Heart right ventricle (tissue), 16 donors: ENCODE measurements at places on chromosomes 13 and 19.

DNA sequence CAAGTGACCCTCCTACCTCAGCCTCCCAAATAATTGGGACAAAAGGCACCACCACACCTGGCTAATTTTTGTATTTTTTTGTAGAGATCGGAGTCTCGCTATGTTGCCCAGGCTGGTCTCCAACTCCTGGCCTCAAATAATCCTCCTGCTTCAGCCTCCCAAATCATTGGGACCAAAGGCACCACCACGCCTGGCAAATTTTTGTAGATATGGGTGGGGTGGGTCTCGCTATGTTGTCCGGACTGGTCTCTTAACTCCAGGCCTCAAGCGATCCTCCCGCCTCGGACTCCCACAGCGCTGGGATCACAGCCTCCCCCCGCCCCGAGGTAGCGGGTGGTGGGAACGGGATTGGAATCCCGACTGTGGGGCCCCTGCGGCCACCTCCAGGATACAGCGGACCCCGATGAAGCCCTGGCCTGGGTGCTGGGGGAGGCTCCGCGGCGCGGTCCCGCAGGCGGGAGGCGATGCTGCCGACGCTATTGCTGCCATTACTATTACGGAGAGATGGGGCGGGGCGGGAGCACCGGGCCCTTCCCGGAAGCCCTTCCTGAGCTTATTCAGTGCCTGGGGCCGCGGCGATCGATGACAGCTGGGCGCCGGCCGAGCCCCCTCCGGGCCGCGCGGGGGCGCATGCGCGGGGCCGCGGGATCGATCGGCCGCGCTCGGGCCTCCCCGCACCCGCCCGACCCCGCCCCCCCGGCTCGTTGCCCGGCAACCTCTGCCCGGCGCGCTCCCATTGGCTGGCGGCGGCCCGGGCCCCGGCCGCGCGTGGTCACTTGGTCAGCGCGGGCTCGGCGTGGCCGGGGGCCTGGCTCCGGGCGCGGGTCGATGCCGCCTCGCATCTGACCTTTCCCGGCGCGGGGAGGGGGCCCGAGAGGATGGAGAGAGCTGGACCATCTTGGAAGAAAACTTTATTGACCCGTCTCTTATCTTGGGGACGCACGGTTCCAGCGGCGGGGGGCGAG, 27.9 kb upstream of the ONECUT3 start:
- peak; percentile 60 for DNase-seq

- DNase-seq = no peak
Observed at GRCh38 chr19:33403221-33403972, 29.9 kb downstream of the CEBPG start.

GRCh38 chr19:40889366-40889765, 7.3 kb upstream of the CYP2A7 start:
- DNase-seq = no peak

GRCh38 chr19:10617409-10618121, 7.8 kb upstream of the SLC44A2 start:
- DNase-seq = no peak

DNA sequence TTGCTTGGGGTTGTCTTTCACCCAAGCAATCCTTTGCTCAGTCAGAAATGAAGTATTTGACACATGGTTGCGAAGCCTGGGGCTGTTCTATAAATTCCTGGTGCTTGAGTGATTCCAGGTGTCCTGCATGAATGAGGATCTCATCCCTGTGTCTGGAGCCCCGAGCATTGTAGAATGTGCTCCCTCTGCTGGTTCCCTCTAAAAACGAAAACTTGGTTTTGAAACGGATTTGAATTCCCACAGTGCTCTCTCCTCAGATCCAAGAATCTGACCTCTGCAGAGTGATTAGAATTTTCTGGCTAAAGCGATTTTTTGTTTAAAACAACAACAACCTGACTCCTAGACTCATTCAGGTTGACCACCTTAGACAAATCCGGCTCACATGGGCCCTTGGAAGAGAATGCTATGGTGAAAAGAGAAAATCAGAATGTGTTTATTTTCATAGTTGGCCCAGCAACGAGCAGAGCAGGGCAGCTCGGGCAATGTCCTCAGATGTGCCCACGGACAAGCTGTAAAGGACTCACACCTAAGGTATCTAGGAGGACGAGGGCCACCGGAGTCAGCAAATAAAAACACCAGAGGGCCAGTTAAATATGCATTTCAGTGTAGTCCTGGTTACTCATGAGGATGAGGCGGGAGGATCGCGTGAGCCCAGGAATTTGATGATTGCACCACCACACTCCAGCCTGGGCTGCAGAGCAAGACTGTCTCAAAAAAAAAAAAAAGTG, 8.7 kb upstream of the ATP12A start:
- DNase-seq = peak; percentile 16

GRCh38 chr19:58328999-58329398, 2.2 kb downstream of the ZSCAN22 start:
- DNase-seq = no peak

GRCh38 chr19:41445575-41445974, 2.6 kb downstream of the ERICH4 start:
- DNase-seq = no peak

GRCh38 chr19:15892012-15892411, 5.9 kb downstream of the CYP4F2 start:
- no peak for DNase-seq

DNA sequence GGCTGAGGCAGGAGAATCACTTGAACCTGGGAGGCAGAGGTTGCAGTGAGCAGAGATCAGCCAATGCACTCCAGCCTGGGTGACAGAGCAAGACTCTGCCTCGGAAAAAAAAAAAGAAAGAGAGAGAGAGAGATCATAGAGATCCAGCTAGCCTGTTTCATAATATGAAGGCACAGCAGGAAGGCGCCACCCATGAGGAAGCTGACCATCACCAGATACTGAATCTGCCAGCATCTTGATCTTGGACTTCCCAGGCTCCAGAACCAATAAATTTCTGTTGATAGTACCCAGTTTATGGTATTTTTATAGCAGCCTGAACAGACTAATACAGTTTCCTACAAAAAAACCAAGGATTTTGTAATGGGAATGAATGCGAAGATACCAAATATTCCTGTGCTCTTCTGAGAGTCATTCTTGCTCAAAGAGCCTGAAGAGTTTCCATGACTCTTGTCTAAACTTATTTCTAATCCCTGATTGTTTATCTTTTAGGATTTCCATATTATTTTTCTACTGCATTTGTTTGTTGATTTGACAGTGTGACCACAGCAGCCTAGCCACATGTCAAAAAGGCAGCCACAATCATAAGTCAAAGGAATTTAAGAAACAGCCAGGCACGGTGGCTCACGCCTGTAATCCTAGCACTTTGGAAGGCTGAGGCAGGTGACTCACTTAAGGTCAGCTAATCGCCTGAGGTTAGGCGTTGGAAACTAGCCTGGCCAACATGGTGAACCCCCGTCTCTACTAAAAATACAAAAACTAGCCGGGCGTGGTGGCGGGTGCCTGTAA, 37.7 kb upstream of the PDCD5 start:
- DNase-seq = no peak

DNA sequence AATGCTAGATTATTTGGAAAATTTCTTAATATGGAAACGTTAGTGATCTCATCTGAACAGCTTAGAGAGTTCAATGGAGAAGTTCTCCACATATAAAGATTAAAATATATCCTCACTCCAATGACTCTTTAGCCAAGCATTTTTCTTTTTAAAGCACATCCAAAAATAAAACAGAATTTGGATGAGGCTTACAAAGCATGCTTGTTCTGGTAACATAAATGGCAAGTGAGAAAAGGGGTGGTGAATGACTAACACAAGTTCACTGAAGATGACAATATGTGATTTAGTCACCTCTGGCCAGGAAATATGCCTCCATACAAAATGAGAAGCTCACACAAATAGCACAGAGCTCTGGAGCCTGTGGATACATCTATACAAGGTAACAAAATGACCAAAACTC, 253.0 kb downstream of the PCDH20 start:
- no peak for DNase-seq

DNA sequence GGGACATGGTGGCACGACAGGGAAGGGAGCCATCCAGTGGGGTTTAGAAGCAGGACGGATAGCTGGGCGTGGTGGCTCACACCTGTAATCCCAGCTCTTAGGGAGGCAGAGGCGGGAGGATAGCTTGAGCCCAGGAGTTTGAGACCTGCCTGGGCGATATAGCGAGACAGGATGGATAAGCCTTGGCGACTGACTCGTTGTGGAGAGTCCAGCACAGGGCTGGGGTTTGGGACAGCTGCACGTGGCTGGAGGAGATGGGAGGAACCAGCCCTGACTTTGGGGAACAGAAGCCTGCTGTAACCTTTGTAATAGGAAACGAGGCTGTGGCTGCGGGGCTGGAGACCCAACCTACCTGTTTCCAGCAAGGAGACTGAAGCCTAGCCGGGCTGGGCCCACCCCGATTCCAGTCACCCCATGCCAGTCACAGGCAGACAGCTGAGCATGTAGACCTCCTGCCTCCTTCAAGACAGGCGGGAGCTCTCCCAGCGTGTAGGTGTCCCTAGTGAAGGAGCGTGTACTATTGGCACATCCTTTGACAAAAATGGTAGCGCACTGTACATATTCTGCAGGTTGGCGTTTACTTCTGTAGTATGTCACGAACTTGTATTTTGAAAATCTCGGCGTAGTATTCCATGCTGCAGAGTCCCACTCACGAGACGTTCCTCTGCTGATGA, 8.0 kb downstream of the LENG1 start:
- no peak for DNase-seq

DNA sequence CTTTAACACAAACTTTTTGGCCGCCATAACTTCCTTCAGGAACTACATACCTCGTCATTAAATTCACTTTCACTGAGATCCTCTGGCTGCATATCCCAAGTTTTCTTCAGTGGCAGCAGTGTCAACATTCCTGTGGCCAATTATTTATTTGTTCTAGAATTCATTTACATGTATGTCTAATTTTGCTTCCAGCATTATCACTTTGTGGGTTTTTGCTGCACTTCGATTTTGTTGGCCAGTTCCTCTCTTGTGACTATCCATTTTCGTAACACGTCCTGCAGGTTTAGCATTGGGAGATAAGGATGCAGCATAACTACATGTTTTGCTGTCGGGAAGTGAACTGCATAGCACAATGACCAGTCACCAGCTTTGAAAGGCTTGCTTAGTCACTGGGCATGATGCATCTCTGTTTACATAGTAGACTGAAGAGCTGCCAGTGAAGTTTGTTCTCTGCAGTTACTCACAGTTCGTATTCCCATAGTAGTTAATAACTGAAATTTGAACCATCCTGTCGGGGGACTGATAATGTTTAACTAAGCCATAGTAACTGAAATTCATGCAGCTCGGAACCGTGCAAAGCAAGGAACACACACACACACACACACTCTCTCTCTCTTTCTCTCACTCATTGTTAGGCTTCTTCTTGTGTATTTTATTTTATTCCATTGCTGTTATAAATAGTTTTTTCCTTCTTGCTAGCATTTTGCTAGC, 28.3 kb downstream of the ZNF507 start:
- DNase-seq = no peak

GRCh38 chr13:43760257-43760656, 26.5 kb downstream of the ENOX1 start:
- DNase-seq = no peak

DNA sequence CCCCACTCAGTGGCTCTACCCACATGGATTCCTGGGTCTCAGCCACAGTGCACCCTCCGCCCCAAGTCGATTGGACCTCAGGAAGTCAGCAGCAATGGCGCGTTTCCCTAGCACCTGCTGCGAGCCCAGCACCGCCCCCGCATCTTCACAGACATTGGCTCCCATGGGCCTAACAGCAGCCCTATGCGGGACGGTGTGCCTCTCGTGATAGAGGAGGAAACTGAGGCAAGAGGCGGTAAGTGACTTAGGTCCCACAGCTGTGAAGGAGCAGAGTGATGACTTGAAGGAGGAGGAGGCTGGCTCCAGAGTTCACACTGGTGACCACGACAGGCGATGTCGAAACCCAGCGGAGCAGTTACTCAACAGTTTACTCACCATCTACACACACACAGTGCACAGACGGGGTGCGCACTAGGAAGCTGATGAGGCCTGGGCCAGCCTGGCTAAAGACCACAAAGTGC, 104.5 kb upstream of the SOX1 start:
- no peak for DNase-seq

- DNase-seq = no peak
Observed at GRCh38 chr13:27141746-27142145, 29.9 kb downstream of the USP12 start.

DNA sequence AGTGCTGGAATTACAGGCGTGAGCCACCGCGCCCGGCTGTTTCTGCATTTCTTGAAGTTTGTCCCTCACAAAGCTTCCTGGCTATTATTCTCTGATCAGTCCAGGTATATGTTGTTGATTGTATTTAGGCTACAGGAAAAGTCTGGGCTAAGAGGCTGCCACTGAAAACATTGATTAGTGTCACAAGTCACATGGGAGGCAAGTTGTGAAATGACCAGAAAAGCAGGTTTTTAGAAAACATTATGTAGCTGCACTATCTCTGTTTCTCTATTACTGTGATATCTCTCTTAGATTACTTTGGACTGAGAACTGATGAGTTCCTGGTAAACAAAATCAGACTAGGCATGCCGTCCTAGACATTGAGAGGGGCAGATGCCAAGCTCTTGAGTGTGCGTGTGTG, 16.0 kb upstream of the ZDHHC20 start:
- no peak for DNase-seq

DNA sequence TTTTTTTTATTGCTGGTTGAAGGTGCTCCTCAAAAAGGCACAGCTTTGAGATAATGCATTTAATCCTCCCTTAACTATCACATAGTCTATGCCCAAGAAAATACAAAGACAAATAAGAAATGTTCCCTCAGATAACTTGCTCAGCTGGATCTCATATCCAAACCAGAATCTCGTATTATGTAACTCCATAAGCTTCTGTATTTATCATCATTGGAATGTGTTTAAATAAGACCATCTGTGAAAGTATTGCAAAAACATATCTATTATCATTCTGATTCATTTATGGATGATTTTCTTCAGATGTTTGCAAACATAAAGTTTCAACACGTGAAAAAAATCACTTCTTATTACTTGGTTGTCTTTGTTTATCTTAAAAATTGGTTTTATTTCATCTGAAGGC, 190.9 kb downstream of the IRS2 start:
- no peak for DNase-seq

DNA sequence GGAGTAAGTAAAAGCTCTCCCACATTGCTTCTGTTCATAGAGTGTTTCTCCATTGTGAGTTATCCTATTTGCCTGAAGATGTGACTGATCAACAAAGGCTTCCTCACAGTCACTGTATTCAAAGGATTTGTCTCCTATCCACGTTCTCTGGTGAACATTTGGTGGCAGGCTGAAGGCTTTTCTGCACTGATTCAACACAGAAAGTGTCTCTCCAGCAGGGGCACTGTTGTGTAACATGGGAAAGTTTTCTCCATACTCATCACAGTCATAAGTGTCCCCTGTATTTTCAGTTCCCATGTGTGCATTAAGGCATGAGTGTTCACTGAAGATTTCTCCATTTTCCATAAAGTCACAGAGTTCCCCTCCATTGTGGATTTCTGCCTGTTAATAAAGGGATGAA, 17.6 kb downstream of the ZNF121 start:
- DNase-seq = no peak

GRCh38 chr13:46031581-46032263, 20.8 kb downstream of the ZC3H13 start:
- no peak for DNase-seq
